ENCODE measurements at places on chromosomes 1 and 21. TPM values are rescaled to one million over a fixed set of nuclear protein-coding genes. Genes with fewer than 3 reads are reported as not detected.
A peak's percentile ranks its signal among the peaks of the same experiment; 100 is the strongest.

The FCRL6 gene
- total RNA-seq: 6.0 TPM

The HIVEP3 gene
- total RNA-seq: 10.1 TPM

The NPHS2 gene
- total RNA-seq: not detected

The AGBL4 gene
- total RNA-seq: not detected

The GART gene
- total RNA-seq: 117 TPM

The LGR6 gene
- 2.7 TPM for total RNA-seq

The ARTN gene
- 0.39 TPM for total RNA-seq

The KCNH1 gene
- total RNA-seq: not detected

The CNR2 gene
- 2.0 TPM for total RNA-seq

DNA sequence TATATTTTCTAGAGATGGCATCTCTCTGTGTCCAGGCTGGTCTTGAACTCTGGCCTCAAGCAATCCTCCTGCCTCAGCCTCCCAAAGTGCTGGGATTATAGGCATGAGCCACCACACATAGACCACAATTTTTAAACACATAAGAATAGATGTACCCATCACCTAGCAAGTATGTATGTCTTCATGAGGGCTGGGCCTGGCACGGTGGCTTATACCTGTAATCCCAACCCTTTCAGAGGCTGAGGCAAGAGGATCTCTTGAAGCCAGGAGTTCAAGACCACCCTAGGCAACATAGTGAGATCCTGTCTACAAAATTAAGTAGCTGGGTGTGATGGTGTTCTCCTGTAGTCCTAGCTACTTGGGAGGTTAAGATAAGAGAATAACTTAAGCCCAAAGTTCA is 13.8 kb downstream of the UQCRH start:
- DNase-seq: no peak

- no peak for DNase-seq
Observed at GRCh38 chr1:43445606-43446387, 7.9 kb downstream of the HYI start.

- DNase-seq: no peak
Observed at GRCh38 chr1:190168116-190168892, 309.4 kb downstream of the BRINP3 start.

DNA sequence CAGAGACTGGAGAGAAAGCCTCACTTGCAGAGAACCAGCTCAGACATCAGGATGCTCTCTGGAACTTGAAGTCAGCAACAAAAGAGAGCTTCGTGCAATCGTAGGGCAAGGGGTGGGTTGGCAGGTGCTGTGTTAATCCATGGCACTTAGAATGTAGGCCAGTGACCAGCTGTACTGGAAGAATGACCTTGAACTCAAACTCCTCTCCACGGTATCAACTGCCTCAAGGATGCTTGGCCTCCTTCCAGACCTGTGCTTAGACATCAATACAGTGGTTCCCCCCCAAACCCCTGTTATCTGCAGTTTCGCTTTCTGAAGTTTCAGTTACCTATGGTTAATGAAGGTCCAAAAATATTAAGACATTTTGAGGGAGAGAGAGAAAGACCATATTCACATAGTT is 6.5 kb downstream of the KANK4 start:
- no peak for DNase-seq

- no peak for DNase-seq
Observed at GRCh38 chr1:202154148-202154765, 6.1 kb downstream of the PTPN7 start.

GRCh38 chr1:1157426-1157913 is 16.2 kb upstream of the TTLL10 start:
- DNase-seq: peak; percentile 71

- DNase-seq: no peak
Observed at GRCh38 chr1:154847891-154848290, 22.2 kb downstream of the KCNN3 start.

DNA sequence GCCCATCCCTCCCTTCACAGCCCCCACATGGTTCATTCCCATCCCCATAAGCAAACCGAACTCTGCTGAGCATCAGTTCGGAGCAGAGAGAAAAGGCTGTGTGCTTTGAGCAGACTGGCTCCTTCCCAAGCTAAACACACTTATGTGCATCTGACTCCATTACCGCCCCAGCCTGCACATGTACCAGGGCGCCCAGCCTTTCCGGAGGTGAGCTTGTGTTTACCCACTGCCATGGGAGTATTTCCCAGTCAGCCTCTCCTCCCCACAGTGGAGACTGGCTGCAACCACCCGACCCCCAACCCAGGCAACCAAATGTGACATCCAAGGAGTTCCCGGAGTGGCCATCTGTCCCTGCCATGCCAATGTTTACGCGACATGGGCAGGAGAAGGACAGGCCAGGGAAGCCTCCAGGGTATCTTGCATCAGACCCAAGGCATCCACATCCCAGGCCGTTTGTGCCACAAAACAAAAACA is 9.4 kb downstream of the TIAM1 start:
- no peak for DNase-seq

DNA sequence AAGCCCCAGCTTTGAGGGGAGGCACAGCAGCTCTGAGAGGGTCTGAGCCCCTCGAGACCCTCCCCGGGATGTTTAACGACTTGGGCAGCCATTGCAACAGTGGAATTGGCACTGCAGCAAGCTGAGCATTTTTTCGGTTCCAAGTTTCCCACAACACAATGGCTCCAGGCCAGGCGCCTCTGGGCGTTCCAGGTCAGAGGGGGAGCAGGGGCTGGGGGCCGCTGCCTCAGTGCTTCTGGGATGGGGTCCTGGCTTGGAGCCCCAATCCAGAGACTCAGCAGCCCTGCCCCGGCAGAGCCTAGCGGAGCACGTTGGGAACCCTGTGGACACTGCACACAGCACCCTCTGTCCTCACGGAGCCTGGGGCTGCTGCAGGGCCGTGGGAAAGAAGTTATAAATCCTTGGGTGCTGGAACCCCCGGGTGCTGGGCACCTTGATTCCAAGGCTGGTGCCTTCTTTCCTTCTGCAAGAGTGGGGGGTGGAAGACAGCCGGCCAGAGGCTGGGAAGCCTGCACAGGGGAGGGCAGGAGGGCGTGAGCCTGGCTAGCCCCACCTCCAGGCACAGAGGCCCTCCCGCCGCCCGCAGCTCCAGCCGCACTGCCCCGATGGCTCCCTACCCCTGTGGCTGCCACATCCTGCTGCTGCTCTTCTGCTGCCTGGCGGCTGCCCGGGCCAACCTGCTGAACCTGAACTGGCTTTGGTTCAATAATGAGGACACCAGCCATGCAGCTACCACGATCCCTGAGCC is 50.1 kb downstream of the COL18A1 start:
- no peak for DNase-seq

GRCh38 chr1:116933606-116934515 is 24.1 kb downstream of the PTGFRN start:
- DNase-seq: no peak

DNA sequence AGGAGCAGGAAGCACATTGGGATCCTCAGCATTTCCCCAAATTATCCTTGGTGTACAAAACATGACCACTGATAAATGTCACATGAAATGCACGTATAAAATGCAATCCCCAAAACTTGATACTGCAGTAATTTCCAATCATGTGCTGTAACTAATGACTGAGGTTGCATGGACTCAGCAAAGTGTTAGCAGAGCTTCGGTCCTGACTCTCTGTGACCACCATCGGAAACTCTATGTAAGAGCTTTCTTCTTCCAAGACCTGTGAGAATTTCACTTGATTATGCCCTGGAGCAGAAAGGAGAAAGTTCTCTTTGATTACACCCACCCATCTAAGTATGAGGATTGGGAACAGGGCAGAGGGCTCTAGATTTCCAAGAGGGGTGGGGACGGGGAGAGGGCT is 908 bp downstream of the CD53 start:
- no peak for DNase-seq

DNA sequence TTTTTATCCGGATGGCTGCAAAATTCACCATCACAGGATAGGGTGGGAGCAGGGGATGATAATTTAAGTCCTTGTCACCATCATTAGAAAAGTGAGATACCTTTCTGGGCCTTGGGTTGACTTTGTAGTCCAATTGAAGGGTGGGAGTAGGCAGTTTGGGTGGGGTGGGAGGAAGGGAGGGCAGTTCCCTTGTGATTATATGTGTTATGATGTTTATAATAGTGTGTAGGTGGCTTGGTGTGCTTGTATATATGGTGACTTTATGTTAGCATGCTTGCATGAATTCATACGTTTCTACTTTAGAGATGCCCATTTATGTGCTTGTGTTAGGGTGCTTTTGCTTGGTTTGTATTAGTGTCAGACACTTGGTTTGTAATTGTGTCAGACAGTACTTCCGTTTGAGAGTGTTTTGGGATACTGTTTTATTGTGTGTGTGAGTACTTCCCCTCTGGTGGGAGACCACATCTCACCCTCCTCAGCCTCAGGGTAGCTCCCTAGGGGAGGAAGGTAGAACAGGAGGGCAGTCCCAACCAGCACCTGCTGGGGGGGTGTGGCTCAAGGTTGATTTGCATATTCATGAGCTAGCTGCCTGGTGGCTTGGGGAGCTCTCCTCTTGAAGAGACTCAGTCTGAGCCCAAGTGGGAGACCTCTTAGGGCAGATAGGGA is 6.3 kb upstream of the POU3F1 start:
- DNase-seq: no peak

- no peak for DNase-seq
Observed at GRCh38 chr1:63794939-63795378, 21.1 kb downstream of the ROR1 start.

- DNase-seq: no peak
Observed at GRCh38 chr1:153542956-153543711, 2.4 kb upstream of the S100A5 start.

DNA sequence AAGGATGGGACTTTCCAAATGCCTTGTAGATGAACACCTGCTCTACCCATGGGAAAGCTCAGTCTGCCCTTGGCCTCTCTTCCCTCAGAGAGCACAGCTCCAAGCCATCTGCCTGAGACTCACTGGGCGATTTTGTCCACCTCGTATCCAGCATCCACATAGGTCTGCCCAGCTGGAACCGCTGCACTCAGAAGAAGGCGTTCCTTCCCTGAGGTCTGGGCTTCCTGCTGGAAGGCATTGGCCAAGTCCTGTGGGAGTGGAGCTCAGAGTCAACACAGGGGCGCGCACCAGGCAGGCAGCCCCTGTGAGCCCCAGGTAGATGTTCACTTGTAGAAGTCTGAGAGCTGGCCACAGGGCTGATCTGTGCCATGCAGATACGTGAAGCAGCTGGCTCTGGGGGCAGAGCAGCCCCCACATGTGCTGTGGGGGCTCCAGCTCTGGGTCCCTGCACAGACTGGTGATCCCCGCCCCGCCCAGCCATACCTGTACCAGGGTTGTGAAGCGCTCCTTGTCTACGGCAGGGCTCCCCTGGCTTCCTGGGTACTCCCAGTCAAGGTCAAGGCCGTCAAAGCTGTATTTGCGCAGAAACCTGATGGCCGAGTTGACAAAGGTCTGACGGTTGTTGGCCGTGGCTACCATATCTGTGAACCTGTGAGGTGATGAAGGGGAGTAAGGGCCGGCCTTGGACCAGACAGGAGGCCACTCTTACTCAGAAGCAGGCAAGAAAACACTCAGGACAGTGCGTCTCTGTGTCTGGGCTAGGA is 6.3 kb downstream of the CHIT1 start:
- DNase-seq: no peak

DNA sequence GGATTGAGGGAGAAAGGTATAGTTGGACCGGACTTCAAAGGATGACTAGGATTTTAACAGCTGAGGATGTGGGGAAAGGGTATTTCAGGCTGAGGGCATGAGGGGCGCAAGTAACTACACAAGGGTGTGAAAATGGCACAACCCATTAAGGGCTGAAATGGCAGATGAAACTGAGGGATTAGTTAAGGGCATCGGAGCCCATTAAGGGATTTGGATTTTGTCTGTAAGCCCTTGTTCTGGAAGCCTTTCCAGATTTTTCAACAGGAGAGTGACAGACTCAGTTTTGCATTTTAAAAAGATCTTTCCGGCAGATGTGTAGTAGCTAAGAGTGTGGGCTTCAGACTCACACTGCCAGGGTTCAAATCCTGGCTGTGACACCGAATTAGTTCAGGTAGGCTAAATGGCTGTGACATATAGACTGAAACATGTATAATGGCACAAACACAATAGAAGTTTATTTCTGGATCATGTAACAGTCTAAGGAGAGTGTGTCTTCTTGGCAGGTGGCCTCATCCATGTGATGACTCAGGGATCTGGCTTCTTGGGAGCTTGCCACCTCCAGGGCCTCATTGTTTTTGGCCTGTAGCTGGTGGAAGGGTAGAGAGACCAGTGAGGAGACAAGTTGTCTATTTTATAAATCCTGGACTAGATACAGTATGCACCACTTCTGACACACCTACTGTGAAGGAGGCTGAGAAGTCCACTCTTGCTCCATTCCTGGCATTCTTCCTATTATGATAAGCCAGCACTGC is 49.6 kb downstream of the UBE2T start:
- DNase-seq: no peak

DNA sequence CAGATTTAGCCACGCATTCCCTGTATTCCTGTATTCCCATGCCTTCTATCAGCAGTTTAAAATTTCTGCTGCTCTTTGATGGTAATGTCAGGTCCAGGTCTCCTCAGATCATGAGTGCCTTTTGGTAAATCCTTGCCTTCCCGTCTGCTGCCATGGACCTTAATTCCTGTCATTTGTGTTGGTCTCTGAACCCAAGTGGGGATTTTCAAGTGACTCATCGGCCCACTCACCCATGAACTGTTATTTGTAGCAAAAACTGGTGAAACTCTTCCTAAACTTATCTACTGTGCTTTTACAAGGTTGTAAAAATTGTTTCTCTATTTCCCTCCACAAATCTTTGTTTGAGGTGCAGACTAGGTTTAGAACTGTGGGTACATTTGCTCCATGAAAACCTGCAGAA is 47.4 kb downstream of the ACTN2 start:
- no peak for DNase-seq

GRCh38 chr21:36003776-36004175 is 56.5 kb downstream of the SETD4 start:
- DNase-seq: no peak

DNA sequence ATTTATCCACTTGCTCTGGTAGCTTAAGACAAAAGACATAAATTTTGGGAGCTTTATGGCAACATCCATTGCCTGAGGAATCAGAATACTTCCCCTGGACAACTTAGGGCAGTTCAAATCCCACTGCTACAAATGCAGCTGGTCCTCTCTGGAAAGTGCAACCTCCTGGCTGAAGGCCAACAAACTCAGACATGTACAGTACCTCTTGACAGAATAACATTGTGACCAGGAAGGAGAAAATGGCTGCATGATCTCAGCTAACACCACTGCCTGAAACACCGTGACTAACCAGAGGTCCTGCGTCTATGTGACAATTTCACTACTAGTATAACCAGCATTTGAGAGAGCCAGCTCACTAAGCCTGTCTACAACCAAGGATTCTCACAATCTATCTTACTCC is 218.9 kb downstream of the CRB1 start:
- DNase-seq: no peak

Data from activated naive CD8-positive, alpha-beta T cell treated with anti-CD3 and anti-CD28 coated beads, Interleukin-2, amount 10 ng/mL, durations not matched to agents 7 days and 5 days (primary cell).